Erythroblast (primary cell): ENCODE measurements at places on chromosomes 6 and 20.

GRCh38 chr20:35453647-35454046, 1.8 kb upstream of the CEP250 start:
- DNase-seq: no peak

DNA sequence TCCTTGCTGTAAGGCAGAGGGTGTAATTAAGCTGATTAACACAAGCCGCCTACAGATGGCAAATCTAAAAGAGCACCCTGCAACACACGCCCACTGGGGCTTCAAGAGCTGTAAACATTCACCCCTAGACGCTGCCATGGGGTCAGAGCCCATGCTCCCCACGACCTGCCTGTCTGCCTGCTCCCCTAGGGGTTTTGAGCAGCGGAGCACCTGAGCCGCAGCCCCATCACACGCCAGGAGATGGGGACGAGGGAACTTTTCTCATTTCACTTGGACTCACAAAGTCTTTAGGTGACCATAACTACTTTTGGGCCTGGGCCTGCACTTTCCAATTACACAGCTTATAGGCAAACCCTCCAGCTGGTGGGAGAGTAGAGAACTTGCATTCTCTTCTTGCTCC, 99.0 kb upstream of the SOX4 start:
- DNase-seq: no peak

DNA sequence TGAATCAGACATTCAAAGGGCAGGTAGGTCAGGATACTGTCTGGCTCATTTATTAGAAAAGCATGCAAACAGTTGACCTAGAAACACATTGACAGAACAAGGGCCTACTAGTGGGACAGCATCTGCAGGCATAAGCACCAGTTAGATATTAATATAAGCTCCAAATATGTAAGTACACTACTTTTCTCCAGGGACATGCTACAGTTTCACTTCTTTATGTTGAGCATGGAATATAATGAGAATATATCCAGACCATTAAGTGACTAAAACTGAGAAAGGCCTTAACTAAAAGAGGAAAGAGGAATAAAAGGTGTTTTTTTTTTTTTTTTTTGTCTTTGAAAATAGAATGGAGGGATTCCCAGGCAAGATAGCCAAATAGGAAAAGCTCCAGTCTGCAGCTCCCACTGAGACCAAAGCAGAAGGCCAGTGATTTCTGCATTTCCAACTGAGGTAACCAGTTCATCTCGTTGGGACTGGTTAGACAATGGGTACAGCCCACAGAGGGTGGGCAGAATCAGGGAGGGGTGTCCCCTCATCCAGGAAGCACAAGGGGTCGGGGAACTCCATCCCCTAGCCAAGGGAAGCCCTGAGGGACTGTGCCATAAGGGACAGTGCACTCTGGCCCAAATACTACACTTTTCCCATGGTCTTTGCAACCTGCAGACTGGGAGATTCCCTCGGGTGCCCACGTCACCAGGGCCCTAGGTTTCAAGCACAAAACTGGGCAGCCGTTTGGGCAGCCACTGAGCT, 251.6 kb downstream of the PHF3 start:
- no peak for DNase-seq

GRCh38 chr20:1345030-1345755, 16.3 kb upstream of the SDCBP2 start:
- DNase-seq: no peak

DNA sequence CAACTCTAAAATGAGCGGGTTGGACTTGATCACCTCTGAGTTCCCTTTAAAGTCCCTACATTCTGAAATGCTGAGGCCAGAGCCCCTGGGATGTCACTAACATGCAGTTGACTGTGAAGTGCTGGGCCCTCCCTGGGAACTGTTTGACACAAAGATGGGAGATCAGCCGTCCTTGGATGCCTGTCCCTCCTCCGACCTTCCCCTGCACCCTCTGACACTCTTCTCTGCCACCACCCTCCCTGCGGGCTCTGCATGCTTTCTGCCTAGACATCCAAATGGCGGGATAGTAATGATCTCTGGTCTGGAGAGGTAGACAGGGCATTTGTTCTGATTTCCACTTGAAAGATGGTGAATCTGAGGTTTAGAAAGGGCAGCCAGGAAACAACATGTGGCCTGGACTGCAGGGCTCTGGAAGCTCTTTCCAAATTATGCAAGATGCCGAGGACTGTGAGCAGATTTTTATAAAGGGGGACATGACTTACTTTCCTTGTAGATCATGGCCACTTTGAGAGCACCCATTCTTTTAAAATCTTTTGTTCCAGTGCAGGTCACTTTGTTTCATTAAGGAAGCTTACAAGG, 113.2 kb downstream of the ZDHHC14 start:
- DNase-seq: no peak

GRCh38 chr20:38218566-38218885, 42.0 kb downstream of the KIAA1755 start:
- DNase-seq: no peak

GRCh38 chr6:3350252-3350796, 91.6 kb downstream of the PSMG4 start:
- no peak for DNase-seq

- DNase-seq: peak; percentile 48
Measured at GRCh38 chr6:138001750-138002349, 105.4 kb downstream of the PERP start.

GRCh38 chr6:16198061-16198705, 40.2 kb upstream of the GMPR start:
- no peak for DNase-seq

DNA sequence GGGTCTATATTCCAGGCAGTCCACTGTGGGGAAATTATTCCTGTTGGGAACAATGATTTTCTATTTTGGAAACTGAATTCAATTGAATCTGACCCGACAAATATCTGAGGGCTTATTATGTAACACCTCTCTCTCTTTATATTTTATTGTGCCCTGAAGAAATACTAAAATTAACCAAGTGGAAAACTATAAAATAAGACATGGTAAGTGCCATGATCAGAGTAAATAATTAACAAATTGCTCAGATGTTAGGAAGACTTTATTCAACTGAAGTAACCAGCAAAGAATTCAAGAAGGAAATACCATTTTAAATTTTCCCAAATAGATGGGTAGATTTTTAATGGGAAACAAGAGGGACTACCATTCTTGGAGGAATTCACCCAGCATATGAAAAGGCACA, 632.9 kb downstream of the MAFB start:
- no peak for DNase-seq

- no peak for DNase-seq
Measured at GRCh38 chr6:44262467-44263353, 2.6 kb downstream of the NFKBIE start.

- DNase-seq: no peak
Measured at GRCh38 chr6:57220083-57220703, 1.9 kb downstream of the RAB23 start.

DNA sequence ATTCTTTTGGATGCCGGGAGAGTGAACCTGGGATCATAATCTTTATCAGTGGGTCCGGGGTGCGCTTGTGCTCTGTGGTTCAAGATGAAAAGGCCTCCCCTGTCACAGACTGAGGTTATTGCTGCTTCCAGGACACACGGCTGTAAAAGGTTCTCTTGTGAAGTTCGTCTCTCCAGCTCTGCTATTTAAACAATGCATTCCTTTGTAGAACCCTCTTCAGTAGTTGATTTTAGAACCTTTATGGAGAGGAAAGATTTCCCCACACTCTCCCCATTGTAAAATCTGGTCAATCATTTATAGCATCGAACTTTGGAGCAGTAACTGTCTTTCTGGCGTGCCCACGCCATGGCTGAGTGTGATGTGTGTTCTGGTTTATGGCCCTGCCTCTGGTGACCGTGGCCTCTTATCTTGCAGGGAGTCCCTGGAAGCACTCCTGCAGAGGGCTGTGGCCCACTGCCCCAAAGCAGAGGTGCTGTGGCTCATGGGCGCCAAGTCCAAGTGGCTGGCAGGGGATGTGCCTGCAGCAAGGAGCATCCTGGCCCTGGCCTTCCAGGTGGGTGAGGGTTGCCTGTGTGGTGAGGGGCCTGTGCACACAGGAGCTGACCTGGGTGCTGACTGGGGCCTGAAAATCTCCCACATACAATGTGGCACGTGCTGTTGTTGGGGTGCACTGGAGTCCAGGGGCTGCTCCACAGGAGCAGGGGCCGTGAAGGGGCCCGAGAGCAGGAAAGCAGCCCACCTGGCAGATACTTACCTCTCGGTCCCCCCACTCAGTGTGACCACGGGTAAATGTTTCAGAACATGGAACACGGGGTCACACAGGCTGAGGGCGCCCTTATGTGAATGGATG, 11.6 kb upstream of the C20orf204 start:
- no peak for DNase-seq

DNA sequence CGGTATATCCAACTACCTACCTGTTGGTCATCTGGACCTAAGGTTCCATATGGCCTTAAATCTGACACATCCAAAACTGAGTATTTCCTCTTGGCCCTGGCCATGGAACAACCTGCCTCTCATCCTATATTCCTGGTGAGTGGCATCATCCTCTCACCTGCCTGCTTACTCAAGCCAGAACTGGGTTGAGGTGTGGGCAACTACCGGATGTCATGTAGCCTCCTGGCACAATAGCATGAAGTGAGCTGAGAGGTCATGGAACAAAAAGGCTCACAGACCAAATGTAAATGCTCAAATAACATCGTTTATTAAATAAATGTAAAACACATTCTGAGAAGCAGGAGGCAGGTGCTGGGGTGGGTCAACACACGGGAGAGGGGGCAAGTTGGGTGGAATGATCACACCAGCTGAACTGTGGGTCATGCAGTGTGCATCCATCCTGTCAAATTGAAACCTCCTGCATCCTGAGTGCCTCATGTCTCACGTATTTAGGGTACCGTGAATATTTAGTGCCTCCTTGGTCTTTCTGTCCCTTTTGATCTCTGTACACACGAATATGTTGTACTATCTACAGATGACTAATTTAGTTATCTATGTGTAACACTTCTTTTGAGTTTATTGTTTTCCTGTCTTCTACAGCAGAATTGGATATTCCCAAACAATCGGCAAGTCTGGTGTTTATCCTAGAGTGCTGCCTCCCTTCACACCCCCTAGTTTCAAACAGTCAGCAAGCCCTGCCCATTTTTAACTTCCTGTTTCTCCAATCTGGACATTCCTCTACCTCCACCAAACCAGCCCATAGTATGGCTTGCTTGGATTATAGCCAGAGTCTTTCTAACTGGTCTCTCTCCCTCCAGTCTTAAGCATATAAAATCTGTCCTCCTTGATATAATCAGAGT, 7.9 kb upstream of the POU5F1 start:
- no peak for DNase-seq
